Activated effector memory CD4-positive, alpha-beta T cell treated with Interleukin-2 at 50 U/mL for 16 hours (primary cell): ENCODE measurements at places on chromosomes 2 and 18.

DNA sequence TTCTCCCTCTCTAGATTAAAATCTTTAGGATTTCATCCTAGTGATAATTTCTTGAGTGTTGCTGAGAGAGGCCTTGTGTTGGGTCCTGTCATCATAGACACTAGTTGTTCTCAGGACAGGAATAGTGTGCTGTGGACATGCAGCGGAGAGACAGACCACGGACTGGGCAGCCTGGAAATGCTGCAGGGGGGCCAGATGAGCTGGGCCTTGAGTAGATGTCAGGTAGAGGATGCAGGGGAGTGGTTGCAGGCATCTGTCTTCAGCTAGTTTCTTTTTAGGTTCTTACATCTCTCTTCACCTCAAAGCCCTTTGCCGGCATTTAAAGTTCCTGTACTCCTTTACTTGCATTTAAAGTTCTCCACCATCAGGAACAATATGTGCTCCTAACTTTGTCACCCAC is 42.8 kb downstream of the SP110 start:
- no peak for DNase-seq

DNA sequence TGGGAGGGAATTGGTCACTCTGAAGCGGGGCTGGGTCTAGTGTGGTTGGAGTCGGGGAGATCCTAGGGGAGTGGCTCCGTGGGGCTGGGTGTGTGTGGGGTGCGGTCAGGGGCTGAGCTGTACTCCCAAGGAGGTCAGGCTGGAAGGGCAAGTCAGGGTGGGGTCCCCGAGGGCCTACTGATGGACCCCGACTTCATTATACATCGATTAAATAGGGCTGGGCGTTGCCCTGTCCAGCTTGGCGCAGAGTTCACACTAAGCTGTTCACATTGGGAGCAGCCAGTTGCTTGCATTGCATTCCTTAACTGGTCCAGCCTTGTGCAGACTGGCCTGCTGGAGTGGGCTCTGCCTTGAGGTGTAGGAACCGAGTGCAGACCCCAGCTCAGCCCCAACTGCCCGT is 131.2 kb downstream of the ASB1 start:
- no peak for DNase-seq

GRCh38 chr2:196266855-196267254 is 95.5 kb upstream of the STK17B start:
- DNase-seq = no peak

GRCh38 chr2:43400508-43400907 is 174.1 kb upstream of the ZFP36L2 start:
- DNase-seq = no peak

DNA sequence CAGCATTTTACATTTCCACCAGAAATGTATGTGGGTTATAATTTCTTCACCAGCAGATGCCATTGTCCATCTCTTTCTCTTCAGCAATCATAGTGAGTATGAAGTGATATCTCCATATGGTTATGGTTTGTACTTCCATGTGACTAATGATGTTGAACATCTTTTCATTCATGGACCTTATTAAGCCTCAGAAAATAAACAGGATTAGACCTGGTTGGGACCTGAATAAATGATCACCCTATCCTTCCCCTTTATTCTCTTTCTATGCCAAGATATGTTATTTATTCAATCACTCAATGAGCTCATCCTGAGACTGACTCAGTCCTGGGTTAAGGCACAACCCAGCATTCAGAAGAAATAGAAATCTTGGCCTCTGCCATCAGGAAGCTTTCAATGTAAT is 86.6 kb downstream of the ANTXR1 start:
- no peak for DNase-seq

- DNase-seq = no peak
Measured at GRCh38 chr2:66701656-66702055, 266.7 kb downstream of the MEIS1 start.

DNA sequence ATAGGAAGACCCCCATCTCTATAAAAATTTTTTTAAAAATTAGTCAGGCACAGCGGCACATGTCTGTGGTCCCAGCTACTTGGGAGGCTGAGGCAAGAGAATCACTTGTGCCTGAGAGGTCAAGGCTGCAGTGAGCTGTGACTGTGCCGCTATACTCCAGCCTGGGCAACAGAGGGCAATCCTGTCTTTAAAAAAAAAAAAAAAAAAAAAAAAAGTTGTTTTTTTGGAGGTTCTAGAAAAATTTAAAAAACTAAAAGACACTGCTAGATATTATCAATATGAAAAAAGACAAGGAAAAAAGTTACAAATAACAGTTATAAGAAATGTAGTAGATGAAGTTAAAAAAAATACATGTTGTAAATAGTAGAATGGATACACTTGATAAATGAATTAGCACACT is 56.1 kb upstream of the C2orf15 start:
- DNase-seq = no peak

- no peak for DNase-seq
Measured at GRCh38 chr18:41320100-41320499, 634.9 kb upstream of the PIK3C3 start.

DNA sequence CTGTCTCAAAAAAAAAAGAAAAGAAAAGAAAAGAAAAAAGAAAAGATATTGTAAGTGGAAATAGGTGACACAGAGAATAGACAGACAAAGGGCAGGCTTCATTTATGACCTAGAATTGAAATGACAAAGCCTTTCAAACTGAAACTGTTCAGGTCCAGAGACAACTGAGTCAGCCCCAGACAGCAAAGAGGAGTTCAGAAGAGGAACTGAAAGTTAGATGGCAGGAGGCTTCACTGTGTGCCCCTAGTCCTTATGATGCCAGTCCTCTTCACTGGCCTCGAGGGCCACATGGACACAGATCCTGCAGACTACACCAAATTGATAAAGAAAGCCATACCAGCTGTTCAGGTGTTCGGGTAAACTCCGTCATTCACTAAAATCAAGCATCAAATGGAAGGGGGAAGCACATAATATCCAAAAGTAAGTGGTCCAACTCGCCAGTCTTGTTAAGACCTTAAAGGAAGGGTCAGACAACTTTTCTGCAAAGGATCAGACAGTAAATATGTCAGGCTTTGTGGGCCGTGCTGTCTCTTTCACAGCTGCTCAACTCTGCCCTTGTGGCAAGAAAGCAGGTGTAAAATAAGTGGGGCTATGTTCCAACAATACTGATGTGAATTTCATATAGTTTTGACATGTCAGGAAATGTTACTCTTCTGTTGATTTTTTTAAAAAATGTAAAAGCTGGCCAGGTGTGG is 231.9 kb upstream of the MGAT5 start:
- no peak for DNase-seq

DNA sequence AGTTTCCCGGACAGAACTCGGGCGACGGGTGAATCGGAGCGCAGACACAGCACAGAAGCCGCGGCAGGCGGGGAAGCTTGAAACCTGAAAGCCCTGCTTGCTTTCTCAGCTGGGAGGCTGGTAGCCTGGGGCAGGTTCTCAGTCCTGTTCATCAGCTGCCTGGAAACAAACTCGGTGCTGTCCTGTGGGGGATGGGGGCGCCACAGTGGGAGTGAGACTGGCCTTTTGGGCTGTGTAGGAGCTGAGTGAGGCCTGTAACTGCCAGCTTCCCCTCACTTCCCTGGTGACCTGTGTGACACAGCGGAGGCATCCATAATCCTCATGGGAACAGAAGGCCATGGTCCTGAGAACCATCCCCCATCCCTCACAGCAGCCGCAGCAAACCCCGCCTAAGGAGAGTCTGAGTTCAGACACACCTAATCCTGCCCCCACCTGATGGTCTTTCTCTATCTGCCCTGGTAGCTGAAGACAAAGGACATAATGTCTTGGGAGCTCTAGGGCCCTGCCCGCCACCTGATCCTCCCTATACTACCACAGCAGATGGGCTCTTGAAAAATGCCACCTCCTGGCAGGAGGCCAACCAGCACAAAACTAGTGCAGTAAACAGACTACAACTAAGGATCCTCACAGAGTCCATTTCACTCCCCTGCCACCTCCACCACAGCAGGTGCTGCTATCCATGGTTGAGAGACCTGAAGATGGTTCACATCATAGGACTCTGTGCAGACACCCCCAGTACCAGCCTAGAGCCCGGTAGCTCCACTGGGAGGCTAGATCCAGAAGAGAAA is 52.7 kb upstream of the LDLRAD4 start:
- no peak for DNase-seq

- no peak for DNase-seq
Measured at GRCh38 chr2:124333784-124334183, 308.7 kb downstream of the CNTNAP5 start.

- no peak for DNase-seq
Measured at GRCh38 chr2:238079874-238080327, 19.1 kb downstream of the SCLY start.
